ENCODE measurements at places on chromosomes 2 and 18. TPM values are rescaled to one million over a fixed set of nuclear protein-coding genes. Genes with fewer than 3 reads are reported as not detected.

Gene SDC1
- polyA plus RNA-seq, result 6.7 TPM

DNA sequence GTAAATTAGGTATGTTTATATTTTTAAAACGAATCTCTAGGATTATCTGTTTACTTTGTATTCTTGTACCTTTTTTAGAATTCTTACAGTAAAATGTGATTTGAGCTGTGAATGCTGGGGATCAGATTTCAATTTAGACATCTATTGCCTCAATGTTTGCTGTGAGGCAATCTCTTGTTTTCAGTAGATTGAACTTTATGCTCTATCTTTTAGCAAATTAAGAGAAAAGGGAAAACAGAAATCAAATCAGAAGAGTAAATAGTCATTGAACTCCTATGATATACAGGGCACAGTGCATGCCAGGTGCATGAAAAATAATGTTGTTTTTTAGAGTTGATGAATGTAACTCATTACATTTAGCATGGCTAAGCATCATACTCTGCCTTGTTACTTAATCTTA lies 39.5 kb downstream of the ZC3H6 start:
- DNase-seq, result no peak

Gene FAM110C
- 3.9 TPM for polyA plus RNA-seq

GRCh38 chr2:39434233-39434897 lies 2.7 kb downstream of the MAP4K3 start:
- DNase-seq, result no peak

GRCh38 chr2:127048969-127049897 lies 57.7 kb downstream of the BIN1 start:
- no peak for DNase-seq

Gene COL5A2
- polyA plus RNA-seq, result 5.2 TPM

DNA sequence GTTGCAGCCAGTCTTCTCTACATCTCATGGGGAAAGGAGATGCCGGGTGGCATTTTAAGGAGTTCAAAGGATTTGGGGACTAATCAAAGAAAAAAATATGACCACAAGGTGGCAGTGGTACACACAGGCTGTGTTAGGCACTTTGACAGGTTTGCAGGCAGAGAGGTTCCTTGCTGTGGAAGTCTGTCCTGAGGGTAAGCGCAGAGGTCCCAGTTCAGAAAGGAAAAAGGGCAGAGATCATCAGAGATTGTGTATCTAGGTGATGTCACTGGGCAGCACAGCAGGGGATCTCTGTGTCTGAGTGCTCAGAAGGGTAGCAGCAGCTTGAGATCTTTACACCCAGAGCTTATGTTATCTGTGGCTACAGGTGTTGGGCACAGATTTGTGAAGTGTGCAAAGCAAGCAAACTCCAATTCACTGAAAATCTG lies 231.4 kb downstream of the LRRTM1 start:
- peak; percentile 23 for DNase-seq

Gene DYNAP
- not detected for polyA plus RNA-seq

Gene MROH2A
- not detected for polyA plus RNA-seq

DNA sequence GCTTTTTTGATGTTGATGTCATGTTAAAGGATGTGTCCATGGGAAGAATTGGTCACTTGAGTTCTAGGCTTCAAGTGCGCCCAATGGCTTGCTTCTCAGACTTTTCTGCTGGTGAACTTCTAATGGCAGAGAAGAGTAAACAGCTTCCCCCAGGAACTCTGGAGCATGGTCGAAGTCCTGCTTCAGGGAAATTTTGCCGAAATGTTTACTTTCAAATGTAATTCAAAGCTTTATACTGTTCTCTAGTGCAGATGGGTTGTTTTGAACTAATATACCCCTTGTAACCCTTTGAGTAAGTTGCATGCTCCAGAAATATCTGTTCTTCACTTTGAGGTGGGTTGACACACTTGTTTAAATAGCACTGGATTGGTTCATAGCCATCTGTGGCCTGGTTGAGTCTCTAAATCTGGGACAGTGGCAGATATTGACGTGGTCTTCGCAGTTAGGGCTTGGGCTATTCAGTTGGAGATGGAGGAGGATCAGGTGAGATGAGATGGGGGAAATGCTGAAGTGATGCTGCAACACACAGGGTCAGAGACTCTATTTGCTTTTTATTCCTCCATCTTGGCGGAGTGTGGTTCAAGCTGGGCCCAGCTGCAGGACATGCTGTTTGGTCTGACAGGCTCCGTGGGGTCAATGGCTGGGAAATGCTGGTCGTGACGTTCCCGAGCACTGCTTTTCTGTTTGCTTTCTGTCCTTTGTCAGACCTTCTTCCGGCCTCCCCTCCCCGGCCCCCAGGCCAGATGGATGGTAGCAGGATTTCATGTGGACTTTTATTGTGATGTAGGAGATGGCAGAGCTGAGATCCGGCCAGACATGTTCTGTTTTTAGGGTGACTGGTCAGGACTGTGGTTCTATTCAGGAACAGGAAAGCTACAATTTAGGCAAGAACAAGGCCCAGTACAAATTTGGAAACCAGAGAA lies 35.9 kb downstream of the MYO1B start:
- no peak for DNase-seq
